Activated CD4-positive, alpha-beta T cell treated with anti-CD3 and anti-CD28 coated beads, Interleukin-2, Interleukin-4, amounts not matched to agents 100 ng/mL and 50 ng/mL, durations not matched to agents 16 hours and 8 hours (primary cell): ENCODE measurements at places on chromosomes 2 and 18.

DNA sequence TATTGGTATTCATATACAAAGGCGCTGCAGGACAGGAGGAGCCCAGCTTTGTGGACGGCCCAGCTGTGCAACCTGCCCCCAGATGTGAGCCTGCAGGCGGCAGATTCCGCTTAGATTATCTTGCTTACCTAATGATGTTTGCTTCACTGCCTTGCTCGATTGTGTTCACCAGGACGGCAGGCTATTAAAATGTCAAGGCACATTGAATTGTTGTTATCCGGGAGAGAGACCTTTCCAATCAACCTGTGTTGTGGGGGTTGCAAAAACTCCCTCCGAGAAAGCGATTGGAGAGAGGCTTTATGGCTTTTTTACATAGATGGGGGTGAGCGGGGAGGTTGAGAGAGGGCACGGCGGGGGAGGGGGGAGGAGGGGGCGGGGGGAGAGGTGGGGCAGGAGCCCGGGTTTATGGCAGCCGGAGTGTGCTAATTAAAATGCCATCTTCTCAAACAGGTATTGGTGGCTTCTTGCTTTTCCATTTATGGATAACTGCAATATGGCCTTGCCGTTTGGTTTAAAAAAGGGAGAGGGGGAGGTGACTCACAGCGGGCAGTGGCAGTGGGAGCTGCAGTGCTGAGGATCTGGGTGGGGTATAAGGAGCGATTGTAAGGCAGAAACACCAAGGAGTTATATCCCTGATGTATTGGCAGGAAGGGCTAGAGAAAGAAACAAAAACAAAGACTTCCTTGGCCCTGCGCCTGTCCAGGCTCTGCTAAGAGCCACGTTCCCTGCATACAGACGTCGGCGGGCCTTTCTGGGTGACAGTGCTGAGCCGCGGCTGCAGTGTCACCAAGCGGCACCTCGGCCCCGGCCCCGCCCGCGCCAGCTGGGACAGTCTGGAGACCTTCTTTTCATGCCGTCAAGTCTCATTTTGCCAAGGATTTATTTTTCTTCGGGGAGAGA is 97.2 kb downstream of the INSIG2 start:
- DNase-seq = peak; percentile 51

- no peak for DNase-seq
Observed at GRCh38 chr2:219871351-219871750, 243.9 kb downstream of the SLC4A3 start.

DNA sequence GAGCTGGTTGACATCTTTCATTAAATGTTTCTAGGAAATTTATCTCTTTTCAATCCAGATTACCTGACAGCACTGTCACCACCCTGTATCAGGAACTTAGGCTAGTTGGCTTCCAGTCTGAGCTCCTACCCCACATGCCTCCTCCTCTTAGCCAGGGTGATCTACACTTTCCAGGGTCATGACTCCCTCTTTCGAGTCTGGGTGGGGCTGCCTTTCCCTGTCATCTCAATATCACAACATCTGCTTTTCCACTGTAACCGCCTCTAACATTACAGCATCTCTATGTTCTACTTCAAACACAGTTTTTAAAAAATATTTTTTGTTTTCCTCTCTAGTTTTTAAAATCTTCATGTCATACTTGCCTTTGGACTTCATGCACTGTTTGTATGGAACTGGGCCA is 129.2 kb downstream of the RBMS1 start:
- no peak for DNase-seq

DNA sequence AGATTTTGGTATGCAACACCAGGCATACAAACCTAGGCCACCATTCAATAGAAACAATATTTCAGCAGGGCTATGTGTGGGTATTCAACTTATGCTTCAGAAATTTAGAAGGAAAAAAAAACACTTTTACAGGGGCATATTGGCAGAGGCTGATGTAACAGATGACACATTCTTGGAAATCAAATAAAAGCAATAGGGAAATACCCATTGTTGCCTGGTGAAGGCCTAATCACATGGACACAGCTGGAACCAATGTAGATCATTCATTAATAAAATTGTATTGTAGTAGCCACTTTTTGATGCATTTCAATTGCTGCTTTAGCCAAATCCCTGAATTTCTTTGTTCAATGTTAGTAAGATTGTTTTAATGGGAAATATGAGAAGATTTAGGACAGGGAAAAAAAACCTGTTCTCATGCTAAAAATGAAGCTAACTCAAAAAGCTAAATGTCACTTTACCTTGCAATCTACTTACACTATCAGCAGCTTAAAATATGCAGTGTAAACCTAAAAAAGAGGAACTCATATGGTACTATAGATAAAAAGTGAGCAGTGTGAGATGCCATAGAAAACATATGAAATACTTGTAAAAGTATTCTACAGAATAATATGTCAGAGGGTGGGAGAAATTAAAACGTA is 289.4 kb downstream of the ZEB2 start:
- peak; percentile 42 for DNase-seq

- peak; percentile 64 for DNase-seq
Observed at GRCh38 chr2:28274911-28275685, 117.6 kb upstream of the FOSL2 start.

GRCh38 chr2:181258720-181259119 is 198.5 kb upstream of the ITGA4 start:
- DNase-seq = no peak

DNA sequence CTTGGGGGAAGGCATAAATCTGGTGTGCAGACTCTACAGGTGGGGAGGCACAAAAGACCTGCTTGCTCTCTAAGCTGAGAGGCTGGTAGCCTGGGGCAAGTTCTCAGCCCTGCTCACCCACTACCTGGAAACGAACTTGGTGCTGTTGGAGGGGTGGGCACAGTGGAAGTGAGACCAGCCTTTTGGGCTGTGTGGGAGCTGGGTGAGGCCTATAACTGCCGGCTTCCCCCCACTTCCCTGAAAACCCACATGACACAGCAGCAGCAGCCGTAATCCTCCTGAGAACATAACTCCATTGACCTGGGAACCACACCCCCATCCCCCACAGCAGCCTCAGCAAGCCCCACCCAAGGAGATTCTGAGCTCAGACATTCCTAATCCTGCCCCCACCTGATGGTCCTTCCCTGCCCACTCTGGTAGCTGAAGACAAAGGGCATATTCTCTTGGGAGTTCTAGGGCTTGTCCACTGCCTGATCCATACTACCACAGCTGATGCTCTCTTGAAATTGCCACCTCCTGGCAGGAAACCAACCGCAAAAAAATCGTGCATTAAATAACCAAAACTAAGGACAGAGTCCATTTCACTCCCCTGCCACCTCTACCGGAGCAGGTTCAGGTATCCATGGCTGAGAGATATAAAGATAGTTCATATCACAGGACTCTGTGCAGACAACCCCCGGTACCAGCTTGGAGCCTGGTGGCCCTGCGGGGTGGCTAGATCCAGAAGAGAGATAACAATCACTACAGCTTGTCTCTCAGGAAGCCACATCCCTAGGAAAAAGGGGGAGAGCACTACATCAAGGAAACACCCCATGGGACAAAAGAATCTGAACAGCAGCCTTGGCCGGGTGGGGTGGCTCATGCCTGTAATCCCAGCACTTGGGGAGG is 178.1 kb downstream of the NDUFA10 start:
- no peak for DNase-seq

DNA sequence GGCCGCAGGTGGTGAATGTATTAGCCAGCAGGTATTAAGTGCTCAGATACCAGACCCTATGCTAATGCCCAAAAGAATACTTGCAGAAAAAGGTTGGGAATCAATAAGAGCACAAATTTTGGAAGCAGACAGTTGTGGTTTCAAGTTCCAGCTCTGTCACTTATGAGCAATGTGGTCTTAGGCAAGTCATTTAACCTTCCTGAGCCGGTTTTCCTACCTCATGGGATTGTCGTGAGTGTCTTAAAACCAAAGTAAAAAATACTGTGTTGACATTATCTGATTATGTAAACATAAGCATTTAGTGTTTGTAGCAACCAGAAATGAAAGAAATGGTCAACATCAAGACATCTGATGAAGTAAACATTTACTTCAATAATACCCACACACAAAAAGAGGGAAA is 93.0 kb upstream of the CHST9 start:
- DNase-seq = no peak
